Coronary artery (tissue), 2 donors: ENCODE measurements at places on chromosomes 11 and 22.

GRCh38 chr22:23062616-23063538, 7.4 kb upstream of the GNAZ start:
- no peak for DNase-seq

- DNase-seq = no peak
Observed at GRCh38 chr11:77172666-77172982, 44.6 kb downstream of the MYO7A start.

DNA sequence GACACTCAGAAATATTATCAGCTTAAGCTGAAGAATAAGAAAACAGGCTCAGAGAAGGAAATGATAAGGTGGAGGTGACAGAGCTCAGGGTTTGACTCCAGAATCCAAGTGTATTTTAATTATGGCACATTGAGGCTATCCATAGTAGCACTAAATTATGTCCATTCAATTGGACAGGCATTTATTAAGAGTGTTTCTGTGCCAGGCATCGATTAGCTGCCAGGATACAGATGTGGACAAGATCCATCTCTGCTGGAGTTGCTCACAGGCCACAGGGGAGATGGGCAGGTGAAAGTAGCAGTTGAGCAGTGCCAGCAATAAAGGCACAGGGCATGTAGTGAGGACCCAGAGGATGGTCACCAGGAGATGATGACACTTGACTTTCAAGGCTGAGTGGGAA, 592.5 kb downstream of the INSC start:
- DNase-seq = no peak

GRCh38 chr11:103596315-103596714, 440.1 kb upstream of the DDI1 start:
- no peak for DNase-seq

DNA sequence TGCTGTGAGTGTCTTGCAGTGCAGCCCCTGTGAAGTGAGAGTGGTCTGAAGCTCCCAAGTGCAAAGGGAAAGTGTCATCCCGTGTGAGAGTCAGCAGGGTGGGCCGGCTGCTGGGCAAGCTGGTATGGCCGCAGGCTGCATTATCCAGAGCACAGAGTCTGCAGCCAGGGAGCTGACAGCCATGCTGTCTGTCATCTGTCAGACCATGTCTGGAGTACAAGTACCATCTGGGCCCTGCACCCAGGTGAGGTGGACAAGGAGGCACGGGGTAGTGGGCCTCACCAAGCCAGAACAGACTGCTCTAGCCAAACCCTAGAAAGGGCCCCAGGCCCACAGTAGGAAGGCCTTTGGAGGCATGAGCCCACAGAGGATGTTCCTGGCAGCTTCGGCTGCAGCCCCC, 20.2 kb downstream of the LMO1 start:
- no peak for DNase-seq

- no peak for DNase-seq
Observed at GRCh38 chr11:116786966-116787365, 857 bp downstream of the ZPR1 start.

GRCh38 chr11:61551634-61552033, 29.2 kb downstream of the SYT7 start:
- DNase-seq = no peak

DNA sequence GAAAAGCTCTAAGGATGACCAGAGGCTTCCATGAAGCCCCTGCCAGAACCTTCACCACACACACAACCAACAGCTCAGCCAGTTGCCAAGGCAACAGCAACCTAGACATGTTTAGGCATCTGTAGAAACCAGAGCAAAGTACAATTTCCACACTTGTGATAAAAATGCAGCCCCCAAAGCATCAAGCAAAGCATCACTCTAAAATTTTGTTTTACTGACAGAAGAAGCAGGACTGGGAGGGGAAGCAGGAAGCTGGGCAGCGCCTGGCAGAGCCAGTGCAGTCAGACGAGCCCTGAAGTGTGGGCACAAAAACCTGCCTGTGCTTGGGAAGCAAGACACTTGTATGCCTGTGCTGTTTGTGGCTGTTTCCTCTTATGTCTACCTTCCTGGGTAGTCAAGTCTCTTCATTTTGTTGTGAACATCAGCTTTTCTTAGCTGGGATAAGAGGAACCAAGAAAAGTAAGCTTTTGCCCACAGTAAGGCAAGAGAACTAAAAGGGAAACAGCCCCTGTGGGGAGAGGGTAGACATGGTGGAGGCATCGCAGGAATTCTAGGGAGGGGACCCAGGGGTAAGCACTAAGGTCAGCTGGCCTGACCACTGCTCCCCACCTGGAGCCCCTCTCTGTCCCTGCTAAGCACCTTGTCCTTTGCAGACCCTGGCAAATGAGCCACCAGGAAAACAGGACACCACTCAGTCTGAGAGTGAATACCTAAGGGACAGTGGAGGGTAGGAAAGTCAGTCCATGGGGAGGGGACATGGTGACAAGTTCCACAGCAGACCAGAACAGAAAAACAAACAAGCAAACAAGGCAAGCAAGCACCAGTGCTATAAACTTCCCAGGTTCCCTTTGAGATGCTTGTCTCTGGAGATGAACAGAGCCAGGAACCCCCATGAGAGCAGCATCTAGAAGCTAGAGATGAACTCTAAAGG, 13.4 kb downstream of the PACSIN2 start:
- DNase-seq = no peak
